ENCODE measurements at places on chromosomes 4 and X. TPM values are rescaled to one million over a fixed set of nuclear protein-coding genes. Genes with fewer than 3 reads are reported as not detected.

Gene NPNT
- total RNA-seq = 3.1 TPM

DNA sequence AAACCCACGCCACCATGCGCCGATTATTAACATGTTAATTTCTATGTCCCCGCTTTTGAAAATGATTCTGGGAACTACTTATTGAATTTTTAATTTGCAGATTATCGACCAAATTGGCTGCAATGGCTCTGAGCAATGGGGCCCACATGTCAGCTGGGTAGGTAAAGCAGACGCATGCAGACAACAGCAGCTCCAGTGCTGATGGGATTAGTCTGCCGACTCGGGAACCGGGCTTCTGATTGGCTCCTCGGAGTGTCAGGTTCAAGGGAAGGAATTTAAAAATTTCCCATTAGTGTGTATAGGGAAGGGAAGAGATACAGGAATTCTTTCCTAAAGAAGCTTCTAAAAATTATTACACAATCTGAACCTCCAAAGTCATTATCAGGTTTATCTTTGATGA is 77.4 kb upstream of the PPARGC1A start:
- no peak for DNase-seq

GRCh38 chr4:140764785-140765392 is 8.7 kb upstream of the TBC1D9 start:
- DNase-seq = no peak

DNA sequence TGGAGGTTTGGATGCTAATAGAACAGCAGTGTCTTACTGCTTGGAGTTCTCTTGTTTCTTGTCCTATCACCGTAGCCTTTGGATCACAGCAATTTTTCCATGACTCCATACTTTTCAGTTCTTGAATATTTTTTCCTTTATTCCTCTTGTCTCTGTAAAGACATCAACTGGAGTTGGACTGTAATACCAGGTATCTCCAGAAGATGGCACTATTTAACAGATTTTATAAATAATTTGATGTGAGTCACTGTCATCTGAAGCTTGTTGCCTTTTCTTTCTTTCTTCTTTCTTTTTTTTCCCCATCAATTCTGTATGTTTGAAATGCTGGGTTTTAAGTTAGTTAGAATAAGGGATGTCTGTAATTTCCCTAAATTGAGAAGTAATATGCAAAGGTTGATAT is 24.1 kb downstream of the HPRT1 start:
- peak; percentile 20 for DNase-seq

DNA sequence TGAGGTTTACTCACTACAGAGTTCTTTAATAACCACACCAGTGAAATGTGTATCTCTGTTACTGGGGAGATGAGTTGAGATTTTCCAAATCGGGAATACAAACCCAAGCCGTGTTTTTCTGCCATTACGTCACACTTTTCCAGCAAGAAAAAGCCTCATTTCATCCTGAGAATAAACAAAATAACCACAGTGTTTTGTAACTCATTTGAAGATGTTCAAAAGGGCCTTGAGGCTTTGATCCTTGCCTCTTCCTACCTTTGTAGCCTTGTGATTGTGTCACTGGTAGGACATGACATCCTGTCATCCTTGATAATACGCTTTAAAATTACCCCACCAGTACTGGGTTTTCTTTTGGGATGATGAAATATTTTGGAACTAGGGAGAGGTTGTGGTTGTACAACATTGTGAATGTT is 2.9 kb downstream of the USP11 start:
- DNase-seq = no peak

DNA sequence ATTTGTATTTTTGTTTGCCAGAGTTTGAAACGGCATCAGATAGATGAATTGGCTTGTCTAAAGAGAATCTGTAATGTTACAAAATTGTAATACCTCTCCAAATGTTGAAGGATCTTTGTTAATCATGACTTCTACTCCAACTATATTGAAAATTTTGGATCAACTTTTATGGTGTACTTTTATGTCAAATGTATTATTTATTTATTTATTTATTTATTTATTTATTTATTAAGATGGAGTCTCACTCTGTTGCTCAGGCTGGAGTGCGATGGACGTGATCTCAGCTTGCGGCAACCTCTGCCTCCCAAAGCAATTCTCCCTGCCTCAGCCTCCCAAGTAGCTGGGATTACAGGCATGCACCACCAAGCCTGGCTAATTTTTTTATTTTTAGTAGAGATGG is 36.0 kb downstream of the RPA4 start:
- no peak for DNase-seq

Data from astrocyte (in vitro differentiated cells and primary cell).